ENCODE measurements at places on chromosomes 13 and 19.

- DNase-seq = no peak
These were observed 175.7 kb downstream of the URI1 start for GRCh38 chr19:30117636-30118145.

DNA sequence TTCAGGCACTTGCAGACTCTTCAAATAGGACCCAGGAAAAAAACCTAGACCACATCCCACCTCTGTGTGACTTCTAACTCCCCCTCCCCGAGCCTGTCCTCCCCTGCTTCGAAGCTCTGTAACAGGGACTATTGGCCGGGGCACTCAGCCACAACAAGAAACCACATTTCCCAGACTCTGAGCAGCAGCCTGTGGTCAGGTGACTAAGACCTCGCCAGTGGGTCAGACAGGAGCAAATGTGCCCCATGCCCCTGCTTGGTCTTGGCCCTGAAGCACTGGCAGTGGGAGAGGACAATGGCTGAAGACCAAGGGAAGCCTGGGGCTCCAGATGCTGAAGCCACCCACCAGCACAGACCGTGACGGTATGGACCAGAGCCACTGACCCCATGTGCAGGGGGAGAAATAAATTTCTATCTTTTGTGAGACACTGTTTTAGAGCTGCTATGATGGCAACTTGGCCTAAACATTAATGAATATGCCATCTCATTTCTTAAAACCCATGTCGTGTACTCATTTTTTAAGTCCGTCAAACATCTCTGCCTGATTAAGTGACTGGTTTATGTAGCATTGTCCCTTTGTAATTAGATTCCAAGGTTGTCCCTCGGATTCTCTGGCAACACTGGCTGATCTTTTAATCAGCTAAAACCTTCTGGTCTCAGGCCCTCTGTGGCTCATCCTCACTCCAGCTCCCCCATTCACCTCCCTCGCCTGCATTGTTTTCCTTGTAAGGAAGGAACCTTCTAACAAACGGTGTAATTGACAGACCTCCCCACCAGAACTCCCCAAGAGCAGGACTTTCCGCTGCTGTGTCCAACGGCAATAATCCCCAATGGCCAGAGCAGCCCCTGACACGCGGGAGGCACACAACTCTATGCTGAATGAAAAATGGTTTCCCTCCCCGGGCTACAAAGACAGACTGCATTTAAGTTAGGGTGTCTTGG lies 98.4 kb downstream of the STK24 start:
- DNase-seq = no peak

GRCh38 chr13:28792992-28793391 lies 27.1 kb upstream of the MTUS2 start:
- DNase-seq = no peak

- DNase-seq = no peak
These were observed 18.3 kb downstream of the ZIC5 start for GRCh38 chr13:99953138-99953755.

- no peak for DNase-seq
These were observed 26.6 kb downstream of the COL4A1 start for GRCh38 chr13:110280231-110280813.

DNA sequence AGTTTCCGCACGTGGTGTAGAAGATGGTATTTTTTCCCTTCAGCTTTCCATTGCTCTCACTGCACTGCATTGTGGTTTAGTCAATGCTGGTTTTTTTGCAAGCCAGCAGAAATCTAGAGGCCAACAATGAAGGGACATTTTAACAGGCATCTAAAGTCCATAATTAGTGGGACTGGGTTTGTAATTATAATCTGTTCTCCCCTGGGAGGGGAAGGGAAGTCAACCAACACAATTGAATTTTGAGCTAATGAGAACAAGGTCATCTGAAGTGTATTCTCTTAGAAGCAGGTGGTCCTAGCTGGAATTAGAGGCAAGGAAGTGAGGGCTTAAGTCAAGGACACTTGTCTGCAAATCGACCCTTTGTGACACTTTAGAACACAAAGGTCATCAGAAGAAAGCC lies 156.4 kb downstream of the MYO16 start:
- no peak for DNase-seq

GRCh38 chr19:862581-863314 lies 3.3 kb downstream of the CFD start:
- peak; percentile 83 for DNase-seq

GRCh38 chr19:32902448-32902847 lies 32.9 kb upstream of the SLC7A9 start:
- no peak for DNase-seq

DNA sequence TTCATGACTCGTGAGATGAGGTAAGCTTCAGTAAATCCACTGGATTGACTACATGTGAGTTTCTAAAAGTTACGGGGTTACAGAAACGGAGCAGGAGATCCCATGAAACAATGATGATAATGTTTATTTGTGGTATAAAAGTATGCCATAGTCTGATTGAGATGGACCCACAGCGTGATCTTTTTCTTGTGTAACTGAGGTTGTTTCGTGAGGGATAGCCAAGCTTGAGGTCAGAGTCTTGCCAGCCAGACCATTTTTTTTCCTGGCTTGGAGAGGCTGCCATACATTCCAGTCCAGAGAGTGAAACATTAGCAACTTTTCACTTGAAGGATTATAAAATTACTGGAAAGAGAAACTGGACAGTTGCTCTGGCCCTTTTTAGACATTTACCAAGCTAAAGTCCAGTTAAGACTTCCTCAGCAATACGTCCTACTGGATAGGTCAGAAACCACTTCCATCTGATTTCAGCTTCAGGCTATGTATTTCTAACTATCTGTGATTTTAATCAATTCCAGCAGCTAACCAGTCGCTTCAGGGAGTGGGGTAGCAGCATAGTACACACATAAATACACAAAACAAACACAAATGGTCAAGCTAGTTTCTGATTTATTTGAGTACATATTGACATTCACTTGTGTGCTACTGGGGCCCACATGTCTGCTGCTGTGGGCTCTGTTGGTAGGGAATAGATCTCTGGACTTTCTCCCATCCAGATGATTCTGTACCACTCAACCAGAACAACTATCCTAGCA lies 194.6 kb downstream of the POSTN start:
- DNase-seq = no peak

DNA sequence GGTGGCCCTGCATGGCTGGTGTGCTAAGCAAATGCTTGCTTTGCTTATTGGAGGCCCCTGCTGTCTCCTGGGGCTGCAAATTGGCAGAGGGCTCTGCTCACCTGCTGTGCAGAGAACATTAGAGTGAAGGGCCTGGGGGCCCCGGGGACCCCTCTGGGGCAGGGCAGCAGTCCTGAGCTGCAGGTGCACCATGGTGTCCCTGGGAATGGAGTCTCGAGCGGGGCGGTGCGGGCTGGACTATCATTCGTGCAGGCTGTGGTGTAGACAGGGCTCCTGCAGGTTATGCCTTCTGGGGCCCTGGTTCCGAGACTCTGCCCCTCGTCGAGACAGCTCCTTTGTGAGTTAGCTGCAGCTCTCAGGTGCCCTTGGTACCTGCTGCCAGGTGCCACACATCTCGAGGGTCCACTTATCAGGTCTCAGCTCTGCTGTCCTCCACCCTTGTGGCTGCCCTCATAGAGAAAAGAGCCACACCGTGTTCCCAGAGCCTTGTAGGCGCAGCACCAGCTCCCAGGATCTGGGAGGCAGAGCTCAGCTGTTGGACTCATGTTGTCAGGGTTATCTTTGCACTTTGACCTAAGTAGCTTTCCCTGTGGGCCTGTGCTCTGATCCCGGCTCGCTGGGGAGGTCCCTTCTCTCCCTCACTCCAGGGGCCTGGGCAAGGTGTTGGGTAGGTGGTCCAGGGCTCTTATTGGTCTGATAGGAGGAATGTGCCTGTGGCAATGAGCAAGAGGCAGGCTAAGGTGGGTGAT lies 58.0 kb upstream of the ZNF536 start:
- no peak for DNase-seq

DNA sequence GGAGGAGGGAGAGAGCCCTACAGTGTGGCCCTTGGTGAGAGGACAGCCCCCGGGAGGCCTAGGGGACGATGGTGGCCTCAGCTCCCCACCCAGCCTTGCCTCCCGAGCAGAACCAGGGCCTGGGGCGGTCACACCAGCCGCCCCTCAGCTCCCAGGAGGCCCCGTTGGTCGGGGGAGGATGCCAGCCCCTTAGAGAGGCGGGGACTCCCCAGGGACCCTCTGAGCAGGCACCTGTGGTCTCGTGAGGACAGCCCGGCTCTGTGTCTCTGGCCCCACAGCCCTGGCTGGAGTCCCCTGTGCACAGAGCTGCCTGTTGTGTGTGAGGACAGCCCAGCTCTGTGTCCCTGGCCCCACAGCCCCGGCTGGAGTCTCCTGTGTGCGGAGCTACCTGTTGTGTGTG lies 158.8 kb downstream of the KDM4B start:
- no peak for DNase-seq

GRCh38 chr13:34900288-34900739 lies 41.8 kb upstream of the NBEA start:
- no peak for DNase-seq

DNA sequence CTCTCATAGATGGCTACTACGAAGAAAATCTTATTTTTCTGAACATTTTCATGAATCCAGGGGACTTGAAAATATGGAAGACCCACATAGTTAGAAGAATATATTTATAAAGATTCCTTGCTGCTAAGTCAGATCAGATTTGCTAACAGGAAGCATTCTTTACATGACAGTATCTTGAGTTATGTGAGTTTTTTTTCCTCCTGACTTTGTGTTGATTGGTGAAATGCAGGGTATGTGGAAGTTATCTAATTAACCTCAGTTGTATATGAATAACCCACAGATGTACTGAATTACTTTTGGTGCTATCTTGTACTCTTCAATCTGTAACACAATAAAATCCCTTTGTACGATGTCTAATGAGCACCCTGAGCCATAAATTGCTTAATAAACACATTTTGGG lies 53.8 kb downstream of the ESD start:
- no peak for DNase-seq

GRCh38 chr19:55641426-55642152 lies 787 bp downstream of the ZNF580 start:
- peak; percentile 51 for DNase-seq

DNA sequence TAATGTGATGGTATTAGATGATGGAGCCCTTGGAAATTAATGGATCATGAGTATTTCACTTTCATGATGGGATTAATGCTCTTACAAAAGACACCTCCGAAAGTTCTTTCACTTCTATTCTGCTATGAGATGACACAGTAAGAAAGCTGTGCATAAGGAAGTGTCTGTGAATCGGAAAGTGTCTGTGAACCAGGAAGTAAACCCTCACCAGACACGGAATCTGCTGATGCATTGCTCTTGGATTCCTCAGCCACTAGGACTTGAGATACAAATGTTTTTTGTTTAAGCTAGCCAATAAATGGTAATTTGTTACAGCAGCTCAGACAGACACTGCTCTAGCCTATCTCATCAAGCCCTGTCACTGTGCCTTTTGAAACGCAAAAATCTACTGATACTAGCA lies 440.4 kb upstream of the PRR20A start:
- DNase-seq = no peak

GRCh38 chr19:6292006-6292405 lies 12.2 kb upstream of the MLLT1 start:
- DNase-seq = no peak

DNA sequence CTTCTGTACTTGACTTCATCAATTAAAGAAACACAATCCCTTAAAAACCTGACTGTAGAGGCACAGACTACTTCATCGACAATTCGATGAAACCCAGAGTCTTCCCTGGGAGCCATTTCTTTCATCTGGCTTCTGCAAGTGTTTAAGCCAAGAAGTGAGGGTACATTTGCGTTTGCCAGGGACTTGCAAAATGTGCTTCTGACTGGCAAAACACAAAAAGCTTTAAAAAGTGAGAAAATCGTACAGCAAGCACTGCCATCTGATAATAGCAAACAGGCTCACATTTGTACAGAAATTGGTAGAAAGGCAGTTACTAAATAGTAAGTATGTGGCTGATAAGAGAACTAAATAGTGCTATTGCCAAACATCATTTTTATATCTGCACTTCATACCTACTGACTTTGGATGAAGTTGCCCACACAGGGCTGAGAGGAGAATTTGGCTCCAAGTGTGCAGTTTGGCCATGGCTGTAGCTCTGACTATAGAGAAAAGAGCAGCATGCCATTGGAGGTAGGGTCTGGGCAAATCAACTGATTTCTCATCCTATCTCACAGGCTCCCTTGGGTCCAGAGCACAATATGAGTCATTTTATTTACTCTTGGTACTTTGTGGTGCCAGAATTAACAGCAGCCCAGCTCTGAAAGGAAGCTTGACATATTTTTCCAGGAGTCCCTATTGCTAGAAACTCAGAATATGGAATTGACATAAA lies 358.1 kb downstream of the OXGR1 start:
- DNase-seq = no peak

DNA sequence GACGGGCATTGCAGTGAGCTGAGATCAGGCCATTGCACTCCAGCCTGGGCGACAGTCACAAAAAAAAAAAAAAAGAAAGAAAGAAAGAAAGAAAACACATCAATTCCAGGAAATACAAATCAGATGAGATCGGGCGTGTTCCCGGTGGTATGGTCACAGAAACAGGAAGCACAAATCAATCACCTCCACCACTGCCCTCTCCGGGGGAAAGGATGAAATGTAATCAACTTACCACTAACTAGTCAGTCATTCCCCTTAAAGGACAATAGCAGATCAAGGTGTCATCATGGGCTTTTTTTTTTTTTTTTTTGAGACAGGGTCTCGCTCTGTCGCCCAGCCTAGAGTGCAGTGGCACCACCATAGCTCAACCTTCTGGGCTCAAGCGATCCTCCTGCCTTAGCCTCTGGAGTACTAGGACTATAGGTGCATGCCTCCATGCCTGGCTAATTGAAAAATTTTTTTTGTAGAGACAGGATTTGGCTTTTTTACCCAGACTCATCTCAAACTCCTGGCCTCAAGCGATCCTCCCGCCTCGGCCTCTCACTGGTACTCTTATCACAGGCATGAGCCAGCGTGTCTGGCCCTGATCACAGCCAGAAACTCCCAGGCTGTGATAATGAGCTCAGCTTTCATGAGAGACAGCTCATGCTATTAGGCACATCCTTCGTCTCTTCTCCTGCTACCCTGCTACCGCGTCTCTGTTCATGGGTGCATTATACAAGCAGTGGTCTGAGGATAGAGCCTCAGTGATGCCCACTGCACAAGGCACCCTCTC lies 6.8 kb upstream of the DPRX start:
- no peak for DNase-seq

DNA sequence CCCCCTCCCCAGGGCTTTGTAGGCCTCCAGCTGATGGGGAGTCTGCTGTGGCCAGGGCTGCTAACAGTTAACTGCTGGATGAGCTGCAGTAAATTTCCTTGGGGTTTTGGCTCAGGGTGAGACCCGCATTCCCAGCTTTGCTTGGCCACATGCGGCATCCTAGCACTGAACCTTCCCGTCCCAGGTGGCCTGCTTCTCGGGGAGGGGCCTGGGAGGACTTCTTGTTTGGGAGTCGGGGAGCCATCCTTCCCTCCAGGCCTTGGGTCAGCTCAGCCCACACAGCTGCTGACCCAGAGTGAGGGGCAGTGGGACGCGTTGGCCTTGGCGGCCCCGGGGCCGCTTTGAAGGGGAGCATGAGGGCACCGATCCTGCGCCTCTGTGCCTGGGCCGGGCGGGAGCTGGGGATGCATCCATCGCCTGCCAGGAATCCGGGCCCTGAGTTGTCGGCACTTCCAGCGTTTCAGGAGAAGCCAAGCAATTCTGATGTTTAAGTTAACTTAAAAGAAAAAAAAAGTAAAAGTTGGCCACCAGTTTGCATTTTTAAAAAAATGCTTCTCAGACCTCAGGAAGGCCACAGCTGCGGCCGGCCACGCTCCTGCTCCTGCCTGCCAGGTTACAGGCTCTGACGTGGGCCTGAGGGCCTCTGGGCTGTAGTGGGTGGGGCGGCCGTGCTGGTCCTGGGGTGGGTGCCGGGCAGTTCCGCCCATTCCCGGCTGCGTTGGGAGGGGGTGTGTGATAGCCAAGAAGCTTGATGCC lies 27.7 kb downstream of the CRTC1 start:
- DNase-seq = no peak

GRCh38 chr19:8105471-8105870 lies 43.9 kb downstream of the FBN3 start:
- no peak for DNase-seq
